Foreskin keratinocyte (primary cell): ENCODE measurements at places on chromosomes 11 and 22. TPM values are rescaled to one million over a fixed set of nuclear protein-coding genes. Genes with fewer than 3 reads are reported as not detected.

SLC7A4 gene
- total RNA-seq = 0.07 and 0.11 TPM in 2 replicates

DNA sequence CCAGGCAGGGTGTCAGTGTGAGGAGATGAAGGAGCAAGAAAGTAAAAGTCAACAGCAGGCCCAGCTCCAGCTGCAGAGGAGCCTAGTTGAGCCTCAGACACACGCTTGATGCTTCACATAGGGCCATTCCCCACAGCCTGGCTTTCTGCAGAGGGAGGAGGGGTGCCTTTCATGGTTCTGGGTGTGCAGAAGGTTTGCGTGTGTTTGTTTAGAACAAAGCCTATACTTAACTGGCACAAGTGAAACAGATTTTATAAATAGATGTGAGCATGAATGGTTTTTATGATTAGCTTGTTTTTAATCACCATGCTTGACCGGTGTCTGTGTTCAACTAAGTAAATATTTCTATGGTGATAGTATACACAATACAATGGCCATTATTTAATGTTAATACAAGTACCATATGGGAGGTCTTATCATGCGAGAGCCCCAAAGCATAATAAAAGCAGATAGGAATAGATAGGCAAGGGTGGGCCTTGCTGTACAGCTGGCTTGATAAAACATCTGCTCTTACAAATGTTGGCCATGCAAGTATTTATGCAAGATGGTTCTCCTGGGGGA, 290.2 kb downstream of the ETS1 start:
- DNase-seq = no peak

VPS37C gene
- total RNA-seq = 11.5 and 14.2 TPM in 2 replicates

DNA sequence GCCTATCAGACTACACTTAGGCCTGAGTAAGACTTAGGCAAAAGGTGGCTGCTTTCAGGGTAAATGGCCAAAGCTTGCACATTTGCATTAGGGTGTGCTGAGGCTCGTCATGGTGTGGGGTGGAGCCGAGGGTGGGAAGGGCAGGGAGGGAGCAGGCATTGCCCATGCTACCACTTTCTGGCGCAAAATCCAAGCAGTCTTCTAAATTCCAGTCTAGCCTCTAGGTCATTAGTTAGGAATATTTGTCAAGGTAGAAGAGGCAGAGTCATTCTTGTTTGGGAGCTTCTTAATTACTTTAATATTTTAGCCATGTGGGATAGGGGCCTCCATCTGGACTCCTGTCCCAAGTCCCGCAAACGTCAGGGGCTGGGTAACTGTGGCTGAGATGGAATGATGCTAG, 28.6 kb downstream of the SCUBE1 start:
- no peak for DNase-seq

KCTD14 gene
- total RNA-seq = 11.2 and 12.8 TPM in 2 replicates

GRCh38 chr11:116454020-116454645, 318.7 kb downstream of the BUD13 start:
- DNase-seq = no peak

GRCh38 chr11:96342014-96342960, 708 bp downstream of the MAML2 start:
- DNase-seq = no peak

DNA sequence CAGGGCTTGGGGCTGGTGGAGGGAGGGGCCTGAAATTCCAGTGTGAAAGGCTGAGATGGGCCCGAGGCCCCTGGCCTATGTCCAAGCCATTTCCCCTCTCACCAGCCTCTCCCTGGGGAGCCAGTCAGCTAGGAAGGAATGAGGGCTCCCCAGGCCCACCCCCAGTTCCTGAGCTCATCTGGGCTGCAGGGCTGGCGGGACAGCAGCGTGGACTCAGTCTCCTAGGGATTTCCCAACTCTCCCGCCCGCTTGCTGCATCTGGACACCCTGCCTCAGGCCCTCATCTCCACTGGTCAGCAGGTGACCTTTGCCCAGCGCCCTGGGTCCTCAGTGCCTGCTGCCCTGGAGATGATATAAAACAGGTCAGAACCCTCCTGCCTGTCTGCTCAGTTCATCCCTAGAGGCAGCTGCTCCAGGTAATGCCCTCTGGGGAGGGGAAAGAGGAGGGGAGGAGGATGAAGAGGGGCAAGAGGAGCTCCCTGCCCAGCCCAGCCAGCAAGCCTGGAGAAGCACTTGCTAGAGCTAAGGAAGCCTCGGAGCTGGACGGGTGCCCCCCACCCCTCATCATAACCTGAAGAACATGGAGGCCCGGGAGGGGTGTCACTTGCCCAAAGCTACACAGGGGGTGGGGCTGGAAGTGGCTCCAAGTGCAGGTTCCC, at the start of gene APOC3:
APOC3 (plus strand) TSS at position 383 of the 659 bp plus-strand sequence. CDS start 676 bp downstream, outside the sequence.
- DNase-seq = no peak

GRCh38 chr11:57644748-57645688, 4.7 kb downstream of the YPEL4 start:
- DNase-seq = no peak

GRCh38 chr11:105229257-105229656, 89.7 kb upstream of the CARD18 start:
- DNase-seq = peak; percentile 30

DNA sequence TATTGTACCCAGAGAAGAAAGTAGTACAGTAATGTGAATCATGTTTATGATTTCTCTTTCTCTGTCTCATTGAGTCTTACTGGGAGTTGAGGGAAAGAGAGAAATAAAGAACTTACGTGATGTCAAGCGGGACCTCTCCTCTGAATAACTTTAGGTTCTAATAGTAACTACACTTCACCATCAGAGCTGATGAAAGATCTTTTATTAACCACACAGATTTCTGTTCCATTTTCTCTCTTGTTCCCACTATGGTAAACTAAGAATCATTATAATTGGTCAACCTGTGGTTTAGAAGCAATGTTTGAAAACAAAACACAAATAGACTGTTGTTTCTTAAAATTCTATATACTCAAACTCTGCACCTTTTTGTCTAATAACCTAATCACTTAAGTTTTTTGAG, 142.3 kb downstream of the ELP4 start:
- no peak for DNase-seq
